ENCODE measurements at places on chromosomes 3 and 15.
A peak's percentile ranks its signal among the peaks of the same experiment; 100 is the strongest.

GRCh38 chr3:17137321-17137826 lies 252.6 kb downstream of the PLCL2 start:
- no peak for DNase-seq

DNA sequence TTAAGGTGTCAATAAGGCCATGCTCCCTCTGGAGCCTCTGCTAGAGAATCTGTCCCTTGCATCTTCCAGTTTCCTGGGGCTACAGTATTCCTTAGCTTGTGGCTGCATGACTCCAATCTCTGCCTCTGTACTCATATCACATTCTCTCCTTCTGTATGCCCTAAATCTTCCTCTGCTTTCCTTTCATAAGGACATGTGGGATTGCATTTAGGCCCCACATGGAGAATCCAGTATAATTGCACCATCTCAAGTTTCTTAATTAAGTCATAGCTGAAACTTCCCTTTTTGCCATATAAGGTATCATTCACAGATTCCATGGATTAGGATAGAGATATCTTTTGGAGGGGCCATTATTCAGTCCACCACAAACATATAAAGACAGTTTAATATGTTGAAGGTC lies 409.8 kb upstream of the TMCO5A start:
- no peak for DNase-seq

DNA sequence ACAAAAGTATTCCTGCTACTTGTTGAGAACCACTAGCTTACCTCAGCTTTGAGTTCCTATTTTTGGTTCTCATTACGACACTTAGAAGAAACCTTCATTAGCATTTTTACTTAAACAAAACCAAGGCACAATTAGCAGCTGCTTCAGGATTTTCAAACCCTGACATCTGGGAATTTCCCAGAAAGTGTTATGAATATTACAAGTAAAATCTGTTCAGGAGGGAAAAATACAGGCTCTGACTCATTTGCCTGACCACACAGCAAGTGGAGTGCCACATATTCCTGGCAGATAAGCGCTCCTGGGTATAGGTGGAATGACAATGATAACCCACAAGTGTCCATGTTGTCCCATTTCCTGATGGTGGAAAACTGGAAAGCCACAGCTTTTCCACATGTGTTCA lies 10.3 kb upstream of the RFTN1 start:
- DNase-seq, result no peak

DNA sequence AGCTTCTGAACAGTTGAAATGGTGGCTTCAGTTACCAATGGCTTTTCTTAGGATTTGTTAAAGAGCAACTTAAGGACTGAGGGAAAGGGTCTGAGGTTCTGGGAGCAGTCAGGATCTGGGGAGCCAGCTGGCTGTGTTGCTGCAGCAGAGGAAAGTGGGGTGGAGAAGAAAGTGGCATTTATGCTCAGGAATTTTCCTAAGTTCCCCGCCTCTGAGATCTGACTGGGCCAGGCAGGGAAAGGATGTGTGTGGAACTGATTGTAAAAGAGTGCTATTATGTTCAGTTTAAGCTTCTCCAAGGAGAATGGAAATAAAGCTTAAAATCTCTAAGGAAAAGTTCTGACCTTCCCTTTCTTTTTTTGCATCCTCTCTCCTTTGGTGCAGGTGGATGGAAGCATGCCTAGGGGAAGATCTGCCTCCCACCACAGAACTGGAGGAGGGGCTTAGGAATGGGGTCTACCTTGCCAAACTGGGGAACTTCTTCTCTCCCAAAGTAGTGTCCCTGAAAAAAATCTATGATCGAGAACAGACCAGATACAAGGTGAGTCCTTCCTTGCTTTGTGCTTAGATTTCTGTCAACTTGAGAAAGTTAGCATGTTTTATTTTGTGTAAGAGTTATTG lies 37.8 kb downstream of the IQGAP1 start:
- DNase-seq, result no peak

- DNase-seq, result no peak
Observed at GRCh38 chr3:159824333-159824732, 164.3 kb upstream of the IL12A start.

- DNase-seq, result no peak
Observed at GRCh38 chr3:138799822-138800221, 34.9 kb downstream of the PIK3CB start.

DNA sequence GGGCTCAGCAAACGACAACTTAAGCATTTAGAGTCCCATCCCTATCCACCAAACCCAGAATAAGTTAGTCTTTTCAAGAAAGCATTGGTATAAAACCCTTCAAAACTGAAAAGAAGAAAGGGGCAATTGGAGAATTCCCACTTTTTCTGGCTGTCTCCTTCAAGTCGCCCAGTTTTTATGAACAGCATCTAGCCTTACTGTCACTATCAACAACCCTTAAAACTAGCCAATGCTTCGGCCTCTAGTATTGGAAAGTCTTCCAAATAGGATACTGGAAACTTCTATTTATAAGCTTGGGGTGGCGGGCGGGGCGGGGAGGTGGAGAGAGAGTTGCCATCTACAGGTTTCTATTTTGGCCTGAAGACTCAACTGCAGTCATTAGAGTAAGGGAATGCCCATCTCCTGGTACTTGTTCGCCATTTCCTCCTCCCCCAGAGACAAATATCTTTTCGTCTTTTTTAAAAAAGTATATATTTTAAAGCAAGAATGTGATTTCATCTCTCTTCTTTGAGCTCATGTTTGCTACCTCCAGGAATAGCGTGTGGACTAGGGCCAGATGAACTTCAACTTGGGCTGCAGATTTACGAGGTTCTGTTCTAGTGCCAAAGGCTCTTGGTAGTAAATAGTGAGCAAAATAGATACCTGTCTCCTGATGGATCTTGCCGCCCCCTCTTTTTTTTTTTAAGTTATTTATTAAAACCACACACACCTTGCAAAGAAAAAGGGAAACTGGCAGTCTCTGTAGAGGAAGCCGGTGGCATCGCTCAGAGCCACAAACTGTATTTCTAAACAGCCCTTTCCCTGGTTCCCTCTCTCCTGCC lies 2.7 kb downstream of the BCL6 start:
- peak; percentile 49 for DNase-seq

DNA sequence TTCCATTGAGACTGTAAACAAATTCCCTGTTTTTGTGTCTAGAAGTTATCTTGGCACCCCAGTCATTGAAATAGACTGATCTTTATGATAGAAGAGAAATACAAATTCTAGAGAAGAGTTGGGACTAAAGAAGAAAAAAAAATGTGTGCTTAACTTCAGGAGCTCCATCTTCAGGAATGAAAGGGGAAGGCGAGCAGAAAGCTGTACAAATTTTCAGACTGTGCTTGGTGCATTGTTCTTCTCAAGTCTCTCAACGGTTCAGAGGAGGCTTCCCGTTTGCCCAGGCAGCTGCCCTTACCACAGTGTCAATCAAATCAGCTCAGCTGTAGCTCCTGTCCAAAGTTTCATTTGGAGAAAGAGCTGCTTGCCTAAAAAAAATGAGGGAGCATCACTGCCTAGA lies 41.7 kb downstream of the OXSM start:
- no peak for DNase-seq

DNA sequence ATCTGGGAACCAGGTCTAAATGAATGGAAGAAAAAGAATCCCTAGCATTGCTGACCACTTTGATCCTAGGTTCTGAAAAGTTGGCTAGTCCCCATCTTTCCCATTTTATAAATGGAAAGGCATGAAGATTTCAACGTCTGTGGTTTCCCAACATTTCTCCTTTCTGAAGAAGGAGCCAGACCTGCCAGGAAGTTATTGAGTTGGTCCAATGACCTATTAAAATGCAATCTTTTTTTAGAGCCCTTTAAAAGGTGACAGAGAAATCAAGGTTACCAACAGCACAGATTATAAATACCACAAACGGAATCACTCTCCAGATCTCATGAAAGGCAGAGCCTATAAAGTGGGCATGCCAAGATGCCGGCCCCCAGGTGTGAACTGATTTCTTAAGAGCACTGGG lies 505.6 kb upstream of the THBS1 start:
- no peak for DNase-seq

- DNase-seq, result no peak
Observed at GRCh38 chr3:151675858-151676615, 57.7 kb upstream of the AADACL2 start.

DNA sequence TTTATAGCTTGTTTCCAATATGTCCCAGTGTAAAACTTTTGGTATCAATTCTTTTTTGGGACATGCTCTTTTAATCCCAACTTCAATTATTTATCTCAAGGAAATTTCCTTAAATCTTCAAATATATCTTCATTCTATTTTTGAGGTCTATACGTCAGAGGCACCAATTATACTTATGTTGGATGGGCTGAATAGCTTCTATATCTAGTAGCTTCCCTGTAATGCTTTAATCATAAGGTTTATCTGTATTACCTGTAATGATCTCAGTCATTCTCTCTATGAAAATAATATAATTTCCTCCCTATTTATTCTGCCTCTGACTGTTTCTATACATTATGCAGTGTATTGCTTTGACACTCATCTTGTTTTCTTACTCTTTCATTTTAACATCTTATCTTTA lies 29.9 kb upstream of the MCCC1 start:
- DNase-seq, result no peak

- peak; percentile 62 for DNase-seq
Observed at GRCh38 chr3:52471371-52472238, 16.2 kb downstream of the NISCH start.

DNA sequence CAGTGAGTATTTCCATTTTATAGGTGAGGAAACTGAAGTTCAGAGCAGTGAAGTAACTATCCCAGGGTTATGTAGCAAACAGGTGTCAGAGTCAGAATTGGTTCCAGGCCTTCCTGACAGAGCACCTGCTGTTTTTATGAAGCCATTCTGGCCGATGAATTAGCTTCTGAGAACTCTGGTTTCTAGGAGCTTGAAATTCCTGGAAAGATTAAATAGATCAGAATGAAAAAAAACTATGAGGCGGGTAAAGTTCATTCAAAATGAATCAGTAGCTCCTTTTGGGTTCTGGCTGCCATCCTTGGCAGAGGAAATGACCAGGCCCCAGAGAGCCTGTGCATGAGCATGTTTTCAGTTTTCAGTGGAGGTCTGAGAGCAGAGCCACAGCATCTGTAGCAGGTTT lies 59.3 kb upstream of the CFAP161 start:
- DNase-seq, result no peak

- no peak for DNase-seq
Observed at GRCh38 chr15:97841558-97841957, 118.9 kb upstream of the ARRDC4 start.

DNA sequence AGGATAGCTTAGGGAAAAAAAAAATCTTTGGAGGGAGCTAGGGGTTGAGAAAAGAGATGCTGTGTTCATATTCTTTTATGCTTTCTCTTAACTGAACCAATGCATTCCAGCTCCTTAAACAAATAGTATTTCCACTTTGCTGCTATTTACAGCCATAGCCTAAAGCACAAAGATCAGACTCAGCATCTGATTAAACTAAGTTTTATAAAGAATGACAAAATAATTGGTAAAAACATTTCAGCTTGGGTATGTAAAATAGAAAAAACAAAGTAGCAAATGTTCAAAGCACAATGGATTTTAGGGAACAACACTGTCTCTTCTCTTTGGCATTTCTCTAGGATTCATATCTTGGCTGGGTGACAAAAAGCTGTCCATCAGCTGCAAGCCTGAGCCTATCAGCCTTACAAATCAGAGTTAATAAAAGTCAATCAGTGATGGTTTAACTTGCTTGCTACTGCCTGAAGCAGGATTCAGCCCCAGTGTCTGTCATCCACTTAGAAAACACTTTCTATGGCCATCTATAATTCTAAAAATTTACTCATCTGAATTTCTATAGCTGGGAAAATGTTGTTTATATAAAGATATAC lies 232.1 kb upstream of the CDIN1 start:
- no peak for DNase-seq

DNA sequence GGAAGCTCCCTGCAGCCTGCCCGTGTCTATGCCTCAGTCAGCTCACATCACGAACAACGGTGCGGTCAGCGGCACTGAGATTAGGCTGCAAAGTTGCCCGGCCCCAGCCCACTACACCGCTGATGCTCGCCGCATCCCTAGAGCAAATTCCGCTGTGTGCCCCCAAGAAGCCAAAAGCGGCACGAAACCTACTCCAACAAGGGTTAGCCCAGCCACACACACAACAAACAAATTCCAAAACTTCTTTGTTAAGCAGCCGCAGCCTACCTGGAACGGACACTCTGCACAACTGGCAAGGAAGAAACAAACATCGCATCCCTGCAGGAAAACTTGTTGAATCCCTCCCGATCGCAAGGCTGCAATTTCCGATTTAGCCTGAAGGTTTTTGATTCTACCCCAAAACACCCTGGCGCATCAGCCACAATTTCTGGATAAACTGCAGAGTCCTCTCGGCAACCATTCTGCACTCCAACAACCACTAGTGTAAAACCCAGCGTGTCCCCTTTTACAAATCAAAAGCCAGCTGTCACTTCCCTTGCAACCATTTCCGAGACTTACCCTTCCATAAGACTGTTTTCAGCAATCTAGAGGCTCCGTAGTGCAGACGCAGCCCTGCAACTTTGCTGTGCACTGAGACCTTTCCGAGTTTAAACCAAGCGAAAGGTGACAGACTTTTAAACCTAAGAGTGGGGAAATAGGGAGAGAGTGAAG lies 449 bp downstream of the ROBO1 start:
- DNase-seq, result no peak

DNA sequence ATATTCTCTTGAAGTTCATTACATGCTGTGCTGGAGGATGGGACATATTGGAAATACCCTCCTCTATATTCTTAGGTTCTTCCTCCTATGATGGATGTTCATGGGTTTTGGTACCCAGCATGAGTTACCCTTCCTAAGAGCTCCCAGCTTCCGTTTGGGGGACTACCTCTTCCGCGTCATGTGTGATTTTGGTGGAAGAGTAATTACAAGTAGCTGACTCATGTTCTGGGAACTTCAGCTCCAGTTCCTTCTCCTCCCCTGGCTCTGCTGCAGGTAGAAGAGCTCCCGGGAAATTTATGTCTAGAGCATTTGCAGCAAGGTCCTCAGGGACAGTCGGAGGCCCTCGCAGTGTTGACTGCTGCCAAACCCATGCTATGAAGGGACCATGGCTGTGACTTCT lies 208.8 kb upstream of the IL12A start:
- no peak for DNase-seq

GRCh38 chr15:38819387-38819950 lies 254.9 kb upstream of the RASGRP1 start:
- DNase-seq, result no peak

DNA sequence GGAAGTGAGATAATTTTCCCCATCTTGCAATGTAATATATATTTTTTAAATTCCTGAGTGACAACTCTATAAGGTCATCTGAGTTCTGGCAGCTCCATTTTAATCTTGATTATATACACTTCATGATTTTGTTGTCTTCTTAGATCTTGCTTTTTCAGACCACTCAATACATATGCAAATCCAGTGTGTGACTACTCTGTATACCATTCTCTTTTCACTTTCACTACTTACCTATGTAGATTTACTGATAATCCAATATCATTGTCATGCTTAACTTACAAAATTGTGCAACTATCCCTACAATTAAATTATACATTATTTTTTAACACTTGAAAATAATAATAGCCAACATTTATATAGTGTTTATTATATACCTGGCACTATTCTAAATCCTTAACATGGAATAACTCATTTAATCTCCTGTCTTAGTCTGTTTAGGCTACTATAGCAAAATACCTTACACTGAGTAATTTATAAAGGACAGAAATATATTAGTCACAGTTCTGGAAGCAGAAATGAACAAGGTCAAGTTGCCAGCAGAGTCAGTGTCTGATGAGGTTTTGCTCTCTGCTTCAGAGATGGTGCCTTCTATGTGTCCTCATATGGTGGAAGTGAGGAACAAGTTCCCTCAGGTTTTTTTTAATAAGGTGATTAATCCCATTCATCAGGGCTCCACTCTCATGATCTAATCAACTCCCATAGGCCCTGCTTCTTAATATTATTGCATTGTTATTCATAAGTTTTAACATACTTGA lies 338.5 kb downstream of the TUSC7 start:
- no peak for DNase-seq

- DNase-seq, result no peak
Observed at GRCh38 chr15:92914768-92915221, 14.7 kb downstream of the CHD2 start.

- DNase-seq, result no peak
Observed at GRCh38 chr3:177321819-177322218, 124.5 kb upstream of the TBL1XR1 start.

All from activated T-cell treated with anti-CD3 and anti-CD28 coated beads, Interleukin-2, amount 50 U/mL, for 48 hours (primary cell).